Fibroblast of skin of right quadriceps (primary cell): ENCODE measurements at places on chromosomes 13 and 19.

DNA sequence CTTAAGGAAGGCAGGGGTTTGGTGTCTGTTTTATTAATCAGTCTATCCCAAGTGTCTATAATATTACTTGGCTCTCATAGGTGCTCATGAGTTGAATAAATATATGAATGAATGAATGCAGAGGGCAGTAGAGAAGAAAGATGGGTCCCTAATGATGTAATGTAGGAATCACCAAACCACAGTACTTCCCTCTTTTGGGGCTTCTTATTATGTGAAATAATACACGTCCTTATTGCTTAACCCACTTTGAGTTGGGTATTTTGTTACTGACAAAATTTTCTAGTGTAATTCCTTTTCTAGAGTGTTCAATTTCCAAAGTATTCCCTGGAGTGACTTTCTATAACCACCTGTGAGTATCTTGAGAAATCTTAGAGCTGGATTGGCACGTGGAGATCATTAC lies 13.2 kb downstream of the KLK5 start:
- DNase-seq: no peak

GRCh38 chr13:30477346-30478195 lies 11.8 kb upstream of the HMGB1 start:
- DNase-seq: no peak

- DNase-seq: no peak
These were observed 127.7 kb downstream of the VWA8 start for GRCh38 chr13:41833201-41833600.

GRCh38 chr19:32022044-32022640 lies 323.3 kb upstream of the ZNF507 start:
- no peak for DNase-seq

- peak; percentile 50 for DNase-seq
These were observed 165.2 kb downstream of the STK24 start for GRCh38 chr13:98411617-98412265.

- DNase-seq: no peak
These were observed 19.2 kb downstream of the DNM2 start for GRCh38 chr19:10736916-10737551.

DNA sequence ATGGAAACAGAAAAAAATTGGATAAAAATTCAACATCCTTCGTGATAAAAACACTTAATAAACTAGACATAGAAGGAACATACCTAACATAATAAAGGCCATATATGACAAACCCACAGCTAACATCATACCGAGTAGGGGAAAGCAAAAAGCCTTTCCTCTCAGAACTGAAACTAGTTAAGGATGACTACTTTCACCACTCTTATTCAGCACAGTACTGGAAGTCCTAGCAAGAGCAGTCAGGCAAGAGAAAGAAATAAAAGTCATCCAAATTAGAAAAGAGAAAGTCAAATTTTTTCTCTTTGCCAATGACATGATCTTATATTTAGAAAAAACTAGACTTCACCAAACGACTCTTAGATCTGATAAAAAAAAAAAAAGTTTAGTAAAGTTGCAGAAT lies 25.8 kb upstream of the SLC7A9 start:
- no peak for DNase-seq

DNA sequence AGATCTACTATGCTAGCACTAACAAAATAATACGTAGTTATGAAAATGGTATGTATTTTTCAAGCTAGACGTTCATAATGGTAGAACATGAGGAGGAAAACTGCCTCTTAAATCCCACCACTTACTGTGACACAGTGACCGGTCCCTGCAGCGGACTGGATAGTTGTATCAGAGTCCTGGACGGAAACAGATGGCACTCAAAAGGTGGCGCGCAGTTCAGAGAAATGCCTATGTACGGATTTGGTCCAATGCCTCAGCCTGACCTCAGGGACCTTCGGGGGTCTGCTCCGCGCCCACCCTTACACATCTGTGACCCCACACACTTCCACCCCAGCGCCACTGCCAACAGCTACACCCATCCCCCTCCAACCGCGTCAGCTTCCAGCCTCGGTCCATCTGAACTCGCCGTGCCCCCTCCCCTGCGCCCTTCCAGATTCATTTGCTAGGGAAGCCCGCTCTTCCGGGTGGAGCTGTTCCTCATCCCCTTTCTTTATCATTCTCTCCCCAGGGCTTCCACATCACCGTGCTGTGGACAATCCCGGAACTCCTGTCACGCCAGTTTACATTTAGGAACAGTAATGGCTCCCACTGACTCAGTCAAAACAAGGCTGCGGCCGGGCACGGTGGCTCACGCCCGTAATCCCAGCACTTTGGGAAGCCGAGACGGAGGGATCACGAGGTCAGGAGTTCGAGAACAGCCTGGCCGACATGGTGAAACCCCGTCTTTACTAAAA lies 792 bp upstream of the LENG8 start:
- peak; percentile 57 for DNase-seq

DNA sequence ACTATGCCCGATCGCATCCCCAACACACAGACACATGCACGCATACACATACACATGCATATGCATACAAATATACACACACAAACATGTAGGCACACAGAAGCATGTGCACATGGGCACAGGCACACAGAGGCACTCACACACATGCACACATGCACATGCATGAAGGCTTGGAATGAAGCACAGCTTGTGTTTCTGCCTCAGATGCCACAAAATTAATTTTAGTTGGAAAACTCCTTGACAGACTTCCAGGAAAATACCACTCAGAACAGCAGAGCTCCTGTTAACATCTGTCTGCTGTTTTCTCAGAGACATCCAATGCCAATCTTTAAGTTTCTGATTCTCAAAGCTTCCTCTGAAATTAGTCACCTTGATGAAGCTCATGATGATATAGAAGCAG lies 532.7 kb downstream of the RFC3 start:
- no peak for DNase-seq

- no peak for DNase-seq
These were observed 17.1 kb upstream of the S1PR4 start for GRCh38 chr19:3161453-3161852.

- peak; percentile 93 for DNase-seq
These were observed 193.6 kb downstream of the RAP2A start for GRCh38 chr13:97627566-97627965.

GRCh38 chr19:49335071-49335783 lies at the start of gene CD37:
Gene CD37 (plus strand): TSS chr19:49335406. CDS start chr19:49335541, 135 bp downstream.
- no peak for DNase-seq

- peak; percentile 54 for DNase-seq
These were observed 22.2 kb downstream of the RASA3 start for GRCh38 chr13:114110091-114110829.

DNA sequence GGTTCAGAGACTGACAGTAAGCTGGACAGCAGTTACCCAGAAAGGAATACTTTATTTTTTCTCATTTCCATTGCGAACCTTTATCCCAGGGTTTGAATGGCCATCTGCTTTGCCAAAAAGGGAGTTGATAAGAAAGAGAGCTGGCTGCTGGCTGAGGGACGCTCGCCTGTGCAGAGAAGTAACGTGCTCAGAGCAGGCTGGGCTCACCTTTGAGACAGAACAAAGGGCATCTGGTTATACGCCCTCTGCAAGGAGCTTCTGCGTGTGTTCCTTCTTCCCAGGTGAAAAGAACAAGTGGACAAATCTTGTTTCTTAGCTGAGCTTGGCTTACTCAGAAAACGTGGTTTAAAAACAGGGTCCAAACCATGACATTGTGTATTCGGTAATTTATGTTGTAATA lies 47.4 kb downstream of the EFNB2 start:
- DNase-seq: no peak

- DNase-seq: no peak
These were observed 83.3 kb upstream of the OLFM4 start for GRCh38 chr13:52945348-52945747.

GRCh38 chr13:33119022-33119781 lies 103.0 kb downstream of the KL start:
- DNase-seq: peak; percentile 68

DNA sequence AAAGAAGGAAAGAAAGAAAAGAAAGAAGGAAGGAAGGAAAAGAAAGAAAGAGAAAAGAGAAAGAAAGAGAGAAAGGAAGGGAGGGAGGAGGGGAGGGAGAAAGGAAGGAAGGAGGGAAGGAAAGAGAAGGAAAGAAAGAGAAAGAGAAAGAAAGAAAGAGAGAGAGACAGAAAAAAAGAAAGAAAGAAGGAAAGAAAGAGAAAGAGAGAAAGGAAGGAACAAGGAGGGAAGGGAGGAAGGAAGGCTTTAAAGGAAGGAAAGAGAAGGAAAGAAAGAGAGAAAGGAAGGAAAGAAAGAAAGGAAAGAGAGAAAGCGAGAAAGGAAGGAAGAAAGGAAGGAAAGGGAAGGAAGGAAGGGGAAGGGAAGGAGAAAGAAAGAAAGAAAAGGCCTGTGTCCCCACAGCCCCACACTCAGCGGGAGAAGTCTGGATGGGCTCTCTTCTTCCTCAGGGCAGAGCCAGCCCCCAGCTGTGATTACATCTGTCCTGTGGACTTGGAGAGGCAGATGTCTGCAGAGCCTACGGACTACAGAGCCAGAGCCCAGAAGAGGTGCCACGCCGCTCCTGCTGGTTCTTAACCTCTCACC lies 9.6 kb downstream of the PTPRH start:
- no peak for DNase-seq

DNA sequence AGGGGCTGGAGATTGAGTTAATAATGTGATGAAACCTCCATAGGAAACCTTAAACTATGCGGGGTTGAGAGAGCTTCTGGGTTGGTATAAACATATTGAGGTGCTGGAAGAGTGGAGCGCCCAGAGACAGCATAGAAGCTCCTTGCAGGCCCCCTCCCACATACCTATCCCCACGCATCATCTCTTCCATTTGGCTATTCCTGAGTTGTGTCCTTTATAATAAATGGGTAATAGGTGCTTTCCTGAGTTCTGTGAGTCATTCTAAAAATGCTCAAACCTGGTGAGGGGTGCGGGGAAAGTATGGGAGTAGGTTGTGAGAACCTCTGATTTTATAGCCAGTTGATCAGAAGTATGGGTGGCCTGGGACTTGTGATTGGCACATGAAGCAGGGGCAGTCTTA lies 14.6 kb downstream of the CCDC122 start:
- DNase-seq: no peak

DNA sequence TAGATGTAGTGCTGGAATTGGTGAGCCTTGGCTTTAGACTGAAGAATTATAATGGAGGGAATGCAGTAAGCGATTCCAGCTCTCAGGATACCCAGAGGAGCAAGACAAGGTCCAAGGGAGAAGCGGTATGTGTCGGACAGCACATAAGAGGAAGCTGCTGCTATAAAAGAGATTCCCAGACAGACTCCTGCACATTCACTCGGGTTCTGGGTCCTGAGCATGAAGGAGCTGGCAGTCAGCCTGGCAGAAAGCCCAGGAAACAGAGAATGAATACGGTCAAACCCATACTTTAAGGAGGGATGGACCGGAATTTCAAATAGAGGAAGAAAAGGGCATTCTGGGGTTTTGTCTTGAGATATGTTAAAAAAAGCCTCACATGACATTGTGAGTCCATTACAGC lies 308.3 kb downstream of the DNAJC15 start:
- peak; percentile 40 for DNase-seq

DNA sequence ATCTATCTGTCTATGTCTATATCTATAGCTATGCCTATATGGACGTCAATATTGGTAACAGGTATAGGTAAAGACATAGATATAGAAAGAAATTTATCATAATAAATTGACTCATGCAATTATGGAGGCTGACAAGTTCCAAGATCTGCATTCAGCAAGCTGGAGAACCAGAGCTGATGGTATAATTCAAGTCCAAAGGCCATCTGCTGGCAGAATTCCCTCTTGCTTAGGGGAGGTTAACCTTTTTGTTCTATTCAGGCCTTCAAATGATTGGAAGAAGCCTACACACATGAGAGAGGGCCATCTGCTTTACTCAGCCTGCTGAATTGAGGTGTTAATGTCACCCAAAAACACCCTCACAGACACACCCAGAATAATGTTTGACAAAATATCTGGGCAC lies 10.8 kb downstream of the RASL11A start:
- no peak for DNase-seq

DNA sequence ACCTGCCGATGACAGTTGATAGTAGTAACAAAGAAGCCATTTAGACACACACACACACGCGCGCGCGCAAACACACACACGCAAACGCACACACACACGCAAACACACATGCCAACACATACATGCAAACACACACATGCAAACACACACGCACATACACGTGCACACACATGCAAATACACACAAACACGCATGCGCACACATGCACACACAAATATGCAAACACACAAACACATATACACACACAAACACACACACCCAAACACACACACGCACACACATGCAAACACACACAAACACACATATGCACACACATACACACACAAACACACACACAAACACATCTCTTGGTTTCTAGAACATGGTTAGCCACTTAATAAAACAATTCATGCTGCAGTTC lies 50.1 kb downstream of the ZNF557 start:
- DNase-seq: no peak

- DNase-seq: no peak
These were observed 350.5 kb downstream of the DACH1 start for GRCh38 chr13:71516521-71516920.

- DNase-seq: no peak
These were observed 6.2 kb downstream of the ZNF708 start for GRCh38 chr19:21323000-21323399.

GRCh38 chr13:54958781-54959180 lies 1930.2 kb downstream of the OLFM4 start:
- no peak for DNase-seq

DNA sequence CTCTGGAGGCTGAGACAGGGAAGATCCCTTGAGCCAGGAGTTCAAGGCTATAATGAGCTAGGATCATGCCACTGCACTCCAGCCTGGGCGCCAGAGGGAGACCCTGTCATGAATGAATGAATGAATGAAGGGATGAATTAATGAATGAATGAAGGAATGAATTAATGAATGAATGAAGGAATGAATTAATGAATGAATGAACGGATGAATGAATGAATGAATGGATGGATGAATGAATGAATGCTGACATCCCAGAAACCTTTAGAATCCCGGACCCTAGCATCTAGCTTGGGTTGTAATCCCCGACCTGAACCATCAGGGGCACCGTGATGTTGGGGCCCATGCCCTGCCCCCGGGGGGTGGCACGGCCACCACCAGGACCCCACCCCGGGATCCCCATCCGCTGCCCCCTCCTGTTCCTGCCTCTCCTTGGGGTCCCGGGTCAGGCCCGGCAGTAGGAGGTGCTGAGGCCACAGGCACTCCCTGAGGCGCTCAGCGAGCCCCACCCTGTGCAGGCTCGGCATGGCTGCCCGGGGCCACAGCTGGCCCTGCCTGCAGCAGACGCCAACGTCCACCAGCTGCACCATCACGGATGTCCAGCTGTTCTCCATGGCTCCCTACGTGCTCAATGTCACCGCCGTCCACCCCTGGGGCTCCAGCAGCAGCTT lies 3.4 kb downstream of the EBI3 start:
- no peak for DNase-seq

- DNase-seq: no peak
These were observed at the start of gene CFAP97D2 for GRCh38 chr13:114179087-114179658. Gene CFAP97D2 (plus strand): TSS chr13:114179257. CDS start chr13:114179331, 74 bp downstream.

- no peak for DNase-seq
These were observed 586 bp downstream of the MRI1 start for GRCh38 chr19:13764821-13765394.

DNA sequence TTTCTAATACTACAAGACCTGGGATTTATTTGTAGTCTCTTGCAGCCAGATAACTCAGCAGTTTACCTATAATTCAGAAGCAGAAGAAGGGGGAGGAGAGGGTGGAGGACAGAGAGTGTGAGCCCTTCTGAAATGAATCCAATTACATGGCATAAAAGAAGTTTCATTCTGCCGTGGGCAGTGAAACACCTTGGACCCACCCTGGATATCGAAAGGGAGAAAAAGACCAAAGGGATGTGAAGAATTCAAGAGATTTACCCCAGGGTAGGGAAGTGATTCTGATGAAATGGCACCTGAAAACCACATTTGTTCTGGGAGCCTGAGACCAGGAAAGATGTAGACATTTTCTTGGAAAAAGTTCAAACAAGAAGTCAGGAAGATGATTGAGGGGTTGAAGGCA lies 140.9 kb downstream of the NDFIP2 start:
- DNase-seq: no peak
